Fibroblast of lung (primary cell): ENCODE measurements at places on chromosomes 1 and 21. TPM values are rescaled to one million over a fixed set of nuclear protein-coding genes. Genes with fewer than 3 reads are reported as not detected.
A peak's percentile ranks its signal among the peaks of the same experiment; 100 is the strongest.

Gene RAB25
- total RNA-seq, result not detected in 2 replicates

Gene ACTN2
- under 0.01 and 0.17 TPM in 2 replicates for total RNA-seq

Gene FABP3
- total RNA-seq, result 116 and 554 TPM in 2 replicates

Gene MMEL1
- 0.33 TPM in 1 of 2 replicates, not detected in the other for total RNA-seq

- DNase-seq, result no peak
These were observed 38.6 kb downstream of the CYYR1 start for GRCh38 chr21:26534517-26534916.

DNA sequence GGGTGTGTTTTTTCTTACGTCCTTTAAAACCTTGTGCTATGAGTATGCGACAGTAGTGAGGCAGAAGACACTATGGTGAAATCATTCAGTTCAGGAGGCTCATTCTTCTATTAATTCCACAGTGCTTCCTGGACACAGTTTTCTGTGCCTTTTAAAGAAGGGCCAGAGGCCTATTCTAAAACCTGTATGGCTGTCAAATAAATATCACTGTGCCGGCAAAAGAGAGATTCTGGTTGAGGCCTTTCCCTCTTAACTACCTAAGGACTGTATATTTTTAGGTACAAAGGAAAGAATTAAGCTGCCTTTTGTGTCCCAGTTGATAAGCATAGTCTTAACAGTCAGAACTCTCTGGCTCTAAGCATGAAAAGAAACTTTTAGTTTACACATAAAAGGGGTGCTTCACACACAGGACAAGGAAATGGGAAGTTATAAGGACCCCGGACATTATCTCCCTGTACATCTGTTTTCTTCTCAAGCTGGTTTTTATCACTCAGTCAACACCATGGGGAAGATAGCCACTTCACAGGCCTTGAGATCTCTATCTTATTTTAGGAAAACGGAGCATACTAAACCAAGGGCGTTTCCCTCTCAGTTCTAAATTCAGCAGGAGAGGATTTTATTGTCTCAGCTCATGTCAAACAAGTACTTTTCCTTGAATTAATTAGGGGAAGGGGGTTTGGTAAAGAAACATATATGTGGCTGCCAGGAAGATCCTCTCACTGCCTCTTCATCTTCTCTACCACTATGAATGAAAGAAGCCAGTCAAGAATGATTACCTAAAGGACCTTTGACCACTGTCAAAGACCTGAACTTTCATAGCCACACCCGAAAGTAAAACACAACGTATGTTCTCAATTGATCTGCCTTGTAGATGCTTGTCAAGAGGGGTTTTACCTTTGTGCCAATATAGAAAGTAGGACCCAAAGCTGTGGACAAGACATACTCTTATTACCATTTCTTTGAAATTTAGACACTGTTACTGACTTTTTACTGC, 71.4 kb upstream of the HSPA13 start:
- DNase-seq, result no peak

DNA sequence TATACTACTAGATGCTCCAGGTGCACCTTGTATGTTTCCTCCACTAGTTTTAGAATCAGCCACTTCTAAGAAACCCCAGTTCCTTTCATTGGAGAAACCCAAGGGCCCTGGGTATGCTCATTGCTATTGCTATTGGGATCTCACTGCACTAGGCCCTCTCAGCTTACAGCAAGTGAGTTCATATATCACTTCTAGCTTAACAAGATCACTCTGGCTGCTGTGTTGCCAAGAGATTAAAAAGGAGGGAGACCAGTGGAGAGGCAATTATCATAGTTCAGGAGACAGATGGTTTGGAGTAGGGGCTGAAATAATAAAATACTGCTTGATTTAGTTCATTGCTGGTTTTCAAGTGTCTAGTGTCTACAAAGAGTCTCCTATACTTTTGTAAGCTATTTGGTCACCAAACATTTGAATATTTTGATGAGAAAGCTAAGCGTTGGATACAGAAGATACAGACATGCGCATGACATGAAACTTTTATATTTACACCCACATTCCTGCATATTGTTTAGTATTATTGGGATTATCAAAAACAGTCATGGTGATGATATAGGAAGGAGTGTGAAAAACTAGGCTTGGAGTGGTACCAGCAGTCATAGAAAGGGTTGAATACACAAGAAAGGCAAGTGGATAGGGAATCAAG, 671.9 kb downstream of the ADGRL2 start:
- no peak for DNase-seq

- no peak for DNase-seq
These were observed 150.6 kb downstream of the ZNF648 start for GRCh38 chr1:181910905-181911304.

- DNase-seq, result no peak
These were observed 48.6 kb downstream of the RPS6KA1 start for GRCh38 chr1:26578167-26578566.

DNA sequence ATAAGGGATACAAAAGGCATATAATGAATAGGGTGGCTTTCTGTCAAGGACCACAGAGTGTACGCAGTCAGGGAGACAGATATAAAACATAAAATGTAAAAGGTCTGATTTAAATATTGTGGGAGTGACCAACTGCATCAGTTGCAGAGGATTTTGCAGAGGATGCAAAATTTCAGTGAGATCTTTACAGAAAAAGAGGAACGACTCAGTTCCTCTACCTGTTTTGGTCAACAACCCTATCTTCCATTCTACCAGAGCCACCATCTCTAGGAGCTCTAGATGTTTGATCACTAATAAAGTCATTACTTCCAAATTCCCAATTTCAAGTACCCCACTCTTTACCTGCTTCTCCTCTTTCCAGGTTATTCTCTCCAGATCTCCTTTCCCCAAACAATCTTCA, 16.5 kb downstream of the SOD1 start:
- DNase-seq, result no peak

DNA sequence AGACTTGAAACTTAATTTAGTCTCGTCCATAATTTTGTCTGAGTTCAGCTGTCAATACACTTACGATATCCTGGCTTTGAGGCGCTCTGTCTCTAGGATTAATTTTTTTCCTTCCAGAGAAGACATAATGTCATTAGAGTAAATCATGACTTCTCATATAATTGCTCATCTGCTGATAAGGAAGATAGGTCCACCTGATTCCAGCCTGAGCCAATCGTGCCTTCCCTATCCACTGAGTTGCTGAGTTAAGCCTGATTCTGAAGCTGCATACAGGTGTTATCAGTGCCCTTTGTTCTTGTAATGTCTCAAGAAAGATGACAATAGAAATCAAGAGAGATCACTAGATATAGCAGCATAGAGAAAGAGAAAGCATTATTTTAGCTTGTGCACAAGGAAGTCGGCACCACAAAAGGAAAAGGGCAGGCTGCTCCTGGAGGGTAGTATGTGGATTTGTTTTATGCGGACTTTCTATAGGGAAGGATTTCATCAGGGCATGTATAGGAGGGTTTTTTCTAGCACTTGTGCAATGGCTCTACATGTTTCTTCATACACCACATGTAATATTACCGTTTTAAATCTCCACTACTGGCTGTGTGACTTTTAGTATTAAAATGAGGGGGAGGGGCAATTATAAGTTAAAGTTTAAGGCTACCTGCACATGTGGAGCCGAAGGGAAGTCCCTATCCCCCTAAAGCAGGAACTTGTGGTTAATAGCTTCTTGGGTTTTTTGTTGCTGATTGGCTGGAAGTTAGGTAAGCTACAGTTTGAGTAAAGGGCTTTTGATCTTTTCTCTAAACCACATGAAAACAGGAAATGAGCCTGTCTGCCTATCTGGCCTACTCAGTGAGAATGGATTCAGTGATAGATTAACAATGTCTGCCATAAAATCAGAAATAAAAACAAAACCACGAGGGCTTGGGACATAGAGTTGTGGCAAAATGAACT, 133.4 kb downstream of the PLPPR5 start:
- DNase-seq, result peak; percentile 5

- no peak for DNase-seq
These were observed 550 bp downstream of the RXFP4 start for GRCh38 chr1:155941845-155942531.

GRCh38 chr1:24091971-24092482, 19.9 kb downstream of the MYOM3 start:
- no peak for DNase-seq

GRCh38 chr21:33901412-33902288, 14.0 kb downstream of the ATP5PO start:
- peak; percentile 70 for DNase-seq

DNA sequence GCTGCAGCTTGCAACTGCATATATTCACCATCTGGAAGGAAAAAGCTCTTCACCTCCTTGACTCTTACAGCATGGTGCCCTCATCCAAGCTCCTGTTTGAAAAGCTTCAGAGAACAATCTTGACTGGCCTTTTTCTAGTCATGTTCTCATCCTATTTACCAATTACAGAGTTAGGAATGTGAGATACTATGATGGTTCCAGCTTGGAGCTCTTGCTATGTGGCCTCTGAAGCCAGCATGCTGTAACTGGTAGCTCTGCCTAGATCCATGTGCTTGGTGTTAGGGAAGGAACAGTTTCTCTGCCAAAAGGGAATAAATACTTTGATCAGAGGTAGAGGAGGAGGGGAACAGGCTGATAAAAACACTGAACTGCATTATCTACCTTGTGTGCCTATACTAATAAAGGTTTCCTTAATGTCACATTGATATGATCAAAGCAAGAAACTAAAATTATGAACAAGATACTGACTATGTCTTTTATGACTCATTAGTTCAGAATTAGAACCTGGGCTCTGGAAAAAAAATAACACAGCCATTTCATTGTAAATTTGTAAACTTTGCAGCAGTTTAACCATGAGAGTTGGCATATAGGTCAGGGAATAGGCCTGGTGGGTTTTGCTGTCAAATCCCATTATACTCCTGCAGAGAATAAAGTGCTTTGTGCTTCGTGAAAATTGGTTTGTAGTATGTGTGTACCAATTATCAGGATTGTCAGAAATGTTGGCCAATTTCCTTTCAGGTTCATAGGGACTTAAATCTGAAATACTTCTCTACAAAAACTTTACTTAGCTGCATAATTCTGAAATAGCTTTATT, 92.7 kb downstream of the LEPR start:
- no peak for DNase-seq
